H4 (cell line): ENCODE measurements at places on chromosomes 5 and 9. TPM values are rescaled to one million over a fixed set of nuclear protein-coding genes. Genes with fewer than 3 reads are reported as not detected.

RETREG1 gene
- total RNA-seq = 1.5 and 3.1 TPM in 2 replicates

SPINK6 gene
- total RNA-seq = not detected in 2 replicates

BRD3OS gene
- 23.1 and 26.4 TPM in 2 replicates for total RNA-seq

HRH2 gene
- 0.18 and 0.54 TPM in 2 replicates for total RNA-seq

ARID3C gene
- total RNA-seq = 0.21 TPM in 1 of 2 replicates, not detected in the other

LIFR gene
- total RNA-seq = 25.1 and 31.2 TPM in 2 replicates

ZNF79 gene
- 6.1 and 7.0 TPM in 2 replicates for total RNA-seq

GRCh38 chr9:37992924-37993349, 76.1 kb downstream of the SHB start:
- no peak for DNase-seq

GRCh38 chr9:69427286-69427685, 102.3 kb downstream of the ENTREP1 start:
- no peak for DNase-seq

DNA sequence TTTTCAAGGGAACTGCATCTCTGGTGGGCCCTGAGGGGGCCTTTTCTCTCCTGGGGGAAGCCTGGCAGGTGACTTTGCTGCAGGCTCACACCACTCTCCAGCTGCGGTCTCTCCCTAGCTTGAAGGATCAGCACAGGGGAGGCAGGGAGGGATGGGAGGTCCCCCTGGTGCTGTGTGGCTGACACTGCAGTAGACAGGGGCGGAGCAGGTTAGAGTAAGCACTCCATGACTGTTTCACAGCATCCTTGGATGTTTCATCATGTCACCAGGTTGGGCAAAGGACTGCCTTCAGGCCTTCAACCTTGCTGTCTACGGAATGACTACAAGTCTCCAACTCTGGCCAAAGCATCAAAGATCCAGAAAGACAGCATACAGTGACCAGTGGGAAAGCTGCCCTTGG, 470.7 kb downstream of the CDK5RAP2 start:
- DNase-seq = no peak

GRCh38 chr5:159021136-159021900, 78.4 kb downstream of the EBF1 start:
- no peak for DNase-seq

DNA sequence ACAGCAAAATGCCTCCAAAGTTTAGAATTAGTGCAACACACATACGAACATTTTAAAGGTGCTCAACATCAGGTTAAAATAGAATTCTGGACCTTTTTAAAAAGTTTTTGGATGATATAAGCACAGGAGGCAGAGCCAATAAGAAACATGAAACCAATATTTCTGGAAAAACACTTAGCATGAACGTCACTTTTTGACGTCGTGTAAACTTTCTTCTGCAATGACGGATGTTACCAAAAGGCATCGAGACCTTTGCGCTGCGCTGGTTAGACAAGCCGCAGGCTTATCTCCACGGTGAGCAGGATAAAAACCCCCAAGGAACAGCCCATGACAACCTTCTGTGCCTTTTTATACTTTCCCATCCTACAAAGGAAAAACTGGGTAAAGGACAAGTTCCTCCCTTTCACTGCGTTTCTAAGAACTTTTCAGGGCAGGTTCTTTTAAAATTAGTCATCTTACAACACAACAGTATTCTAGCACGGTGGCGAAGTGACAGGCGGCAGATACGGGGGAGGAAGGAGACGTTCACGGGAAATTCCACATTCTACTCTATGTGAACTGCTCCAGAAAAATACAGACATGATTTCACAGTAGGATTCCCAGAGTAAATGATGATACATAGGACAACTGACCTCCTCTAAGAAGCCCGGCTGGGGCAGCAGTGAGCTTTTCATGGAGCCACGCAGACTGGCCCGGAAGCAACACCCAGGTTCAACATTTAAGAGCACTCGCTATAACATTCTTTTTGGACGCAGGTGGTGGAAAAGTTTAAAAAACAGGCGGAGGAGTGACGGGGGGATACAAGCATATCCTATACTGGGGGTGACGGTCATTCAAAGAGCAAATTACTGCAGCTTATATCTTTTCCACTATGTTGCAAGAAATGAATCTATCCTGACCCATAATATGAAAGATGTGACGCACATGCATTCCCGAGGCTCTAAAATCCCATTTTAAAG, 52.4 kb downstream of the USP20 start:
- no peak for DNase-seq

DNA sequence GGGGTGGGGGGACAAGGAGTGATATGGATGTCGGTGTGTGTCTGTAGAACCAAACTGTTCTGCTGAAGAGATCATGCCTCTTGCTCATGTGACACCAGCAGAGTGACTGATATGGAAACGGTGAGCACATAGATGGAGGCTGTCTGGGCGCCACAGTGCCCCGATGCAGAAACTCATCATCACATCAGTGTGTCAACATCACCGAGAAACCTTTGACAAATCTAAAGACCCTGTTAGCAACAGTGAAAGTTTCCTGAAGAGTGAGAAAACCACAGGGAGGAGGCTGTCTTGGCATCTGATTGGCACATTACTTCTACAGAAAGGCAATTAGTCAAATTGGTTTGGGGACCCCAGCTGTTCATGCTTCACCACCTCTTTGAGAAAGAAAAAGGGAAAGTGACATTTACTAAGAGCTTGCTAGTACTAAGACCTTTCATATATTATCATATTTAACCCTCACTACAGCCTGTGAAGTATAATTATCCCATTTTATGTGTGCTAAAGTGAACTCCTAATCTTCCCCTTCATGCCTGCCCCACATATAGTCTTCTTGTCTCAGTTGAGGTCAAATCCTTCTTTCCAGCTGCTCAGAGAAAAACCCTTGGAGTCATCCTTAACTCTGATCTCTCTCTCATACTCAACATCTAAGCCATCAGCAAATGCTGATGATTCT, 25.6 kb downstream of the CSF2 start:
- DNase-seq = no peak
